Hematopoietic multipotent progenitor cell treated with erythropoietin and hydrocortisone succinate and interleukin-3 and kit ligand, for 15 days (in vitro differentiated cells): ENCODE measurements at places on chromosomes 2 and 18.

DNA sequence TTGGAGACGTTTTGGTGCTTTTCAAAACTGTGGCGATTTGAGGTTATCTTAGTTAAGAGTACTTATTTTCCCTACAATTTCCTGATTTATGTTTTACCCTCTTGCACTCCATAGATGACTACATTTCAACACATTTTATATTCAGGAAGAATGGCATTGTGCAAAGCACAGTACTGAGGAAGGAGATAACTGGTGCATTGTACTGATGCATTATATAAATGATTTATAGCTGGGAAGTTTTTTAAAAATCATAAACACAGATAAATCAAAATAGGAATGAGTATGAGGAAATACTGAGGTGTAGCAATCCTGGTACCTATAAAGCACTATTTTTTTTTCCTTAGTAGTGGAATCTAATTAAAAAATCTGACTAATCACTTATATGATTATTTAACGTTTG, 5.6 kb downstream of the REL start:
- no peak for DNase-seq

DNA sequence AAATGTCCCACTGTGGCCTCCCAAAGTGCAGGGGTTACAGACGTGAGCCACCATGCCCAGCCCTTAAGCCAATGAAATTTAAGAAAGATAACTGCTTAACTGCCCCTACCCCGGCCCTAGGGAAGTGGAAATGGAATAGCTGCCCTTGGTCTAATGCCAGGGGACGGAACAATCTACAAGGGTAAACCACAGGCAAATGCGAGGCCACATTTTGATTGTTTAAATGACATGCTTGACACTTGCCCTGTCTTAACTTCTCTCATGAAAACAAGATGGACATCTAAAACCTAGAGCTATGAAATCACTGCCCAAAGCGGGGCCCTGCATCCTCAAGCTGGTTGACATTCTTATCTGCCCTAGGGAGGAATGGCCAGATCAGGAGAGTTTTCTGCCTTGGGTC, 5.5 kb upstream of the ITSN2 start:
- no peak for DNase-seq

DNA sequence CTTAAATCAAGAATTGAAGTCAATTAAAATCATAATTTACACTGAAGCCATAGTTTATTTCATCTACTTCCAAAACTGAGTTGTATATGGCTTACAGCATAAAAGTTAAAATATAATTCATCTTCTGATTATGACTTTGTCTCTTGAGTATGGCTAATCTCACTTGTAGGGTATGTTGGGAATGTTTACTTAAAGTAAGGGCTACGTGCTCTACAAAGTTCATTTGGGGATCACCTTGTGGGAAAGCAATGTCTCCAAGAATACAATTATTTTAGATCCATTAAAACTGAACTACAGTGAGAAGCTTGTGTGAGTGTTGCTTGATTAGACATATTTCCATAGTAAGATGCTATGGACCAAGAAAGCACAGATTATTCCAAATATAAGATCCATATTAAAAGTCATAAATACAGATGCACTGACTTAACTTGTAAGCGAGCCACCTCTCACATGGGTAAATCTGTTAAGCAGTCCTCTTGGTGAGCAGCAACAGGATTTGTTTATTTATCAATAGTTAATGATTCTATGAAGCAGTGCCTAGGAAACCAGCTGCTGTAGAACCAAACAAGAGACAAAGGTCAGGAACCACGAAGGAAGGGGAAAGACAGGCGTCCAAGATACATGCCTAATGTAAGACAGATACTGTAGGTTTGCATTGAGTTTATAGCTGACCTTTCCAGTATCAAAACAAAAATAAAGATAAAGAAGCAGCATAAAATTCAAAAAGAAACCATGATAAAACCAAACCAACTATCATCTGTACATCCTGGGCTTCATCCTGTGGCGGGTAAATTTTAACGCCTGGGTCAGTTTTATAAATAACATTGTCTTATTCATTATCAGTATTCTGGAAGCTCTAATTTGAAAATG, 24.8 kb downstream of the DSG4 start:
- DNase-seq, result no peak

- DNase-seq, result no peak
These were observed 219.9 kb downstream of the SH3RF3 start for GRCh38 chr2:109348671-109349502.

- DNase-seq, result no peak
These were observed 134.0 kb upstream of the NCK2 start for GRCh38 chr2:105610576-105611332.

GRCh38 chr2:39606585-39606984, 59.1 kb upstream of the TMEM178A start:
- DNase-seq, result no peak

DNA sequence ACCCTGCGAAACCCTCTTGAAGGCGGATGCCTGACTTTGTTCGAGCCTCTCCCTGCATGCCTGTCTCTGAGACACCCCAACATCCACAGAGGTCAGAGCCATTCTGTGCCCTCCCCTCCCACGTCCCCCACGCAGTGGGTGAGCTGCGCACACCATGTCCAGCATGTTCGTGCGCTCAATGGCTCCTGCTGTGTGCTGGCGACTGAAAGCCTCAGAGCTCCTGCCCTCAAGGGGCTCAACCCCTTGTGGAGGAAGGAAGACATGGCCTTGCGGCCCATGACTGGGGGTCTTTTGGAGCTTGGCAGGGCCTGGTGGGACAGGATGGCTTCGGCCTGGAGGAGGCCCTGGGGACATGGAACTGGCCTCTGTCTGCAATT, 45.7 kb downstream of the ANKMY1 start:
- DNase-seq, result no peak

- no peak for DNase-seq
These were observed 40.6 kb upstream of the RIOK3 start for GRCh38 chr18:23412351-23412964.

DNA sequence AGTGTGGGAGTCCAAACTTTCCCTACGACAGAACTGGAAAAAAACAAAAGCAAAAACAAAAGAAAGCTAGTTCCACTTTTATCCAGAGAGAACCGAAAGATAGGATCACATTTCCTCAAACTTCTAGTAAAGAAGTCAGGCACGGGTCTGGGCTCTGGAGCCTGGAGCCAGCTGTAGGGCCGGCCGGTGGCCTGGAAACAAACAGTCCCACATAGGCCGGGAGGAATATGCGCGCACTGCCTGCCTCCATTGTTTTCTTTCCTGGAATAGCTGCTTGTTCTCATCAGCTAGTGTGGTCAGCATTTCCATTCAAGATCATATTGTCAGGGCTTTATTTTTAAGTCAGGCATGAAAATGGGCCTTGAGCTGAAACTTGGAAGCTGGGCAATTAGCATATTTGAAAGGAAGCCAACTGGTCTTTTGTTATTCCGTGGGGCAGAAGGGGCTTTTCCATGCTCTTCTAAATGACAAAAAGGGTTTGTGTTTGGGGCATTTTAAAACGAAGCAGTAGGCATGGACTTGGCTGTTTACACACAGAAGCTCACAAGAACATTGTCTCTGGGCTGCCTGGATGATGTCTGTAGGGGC, 58.7 kb upstream of the RFX8 start:
- no peak for DNase-seq

DNA sequence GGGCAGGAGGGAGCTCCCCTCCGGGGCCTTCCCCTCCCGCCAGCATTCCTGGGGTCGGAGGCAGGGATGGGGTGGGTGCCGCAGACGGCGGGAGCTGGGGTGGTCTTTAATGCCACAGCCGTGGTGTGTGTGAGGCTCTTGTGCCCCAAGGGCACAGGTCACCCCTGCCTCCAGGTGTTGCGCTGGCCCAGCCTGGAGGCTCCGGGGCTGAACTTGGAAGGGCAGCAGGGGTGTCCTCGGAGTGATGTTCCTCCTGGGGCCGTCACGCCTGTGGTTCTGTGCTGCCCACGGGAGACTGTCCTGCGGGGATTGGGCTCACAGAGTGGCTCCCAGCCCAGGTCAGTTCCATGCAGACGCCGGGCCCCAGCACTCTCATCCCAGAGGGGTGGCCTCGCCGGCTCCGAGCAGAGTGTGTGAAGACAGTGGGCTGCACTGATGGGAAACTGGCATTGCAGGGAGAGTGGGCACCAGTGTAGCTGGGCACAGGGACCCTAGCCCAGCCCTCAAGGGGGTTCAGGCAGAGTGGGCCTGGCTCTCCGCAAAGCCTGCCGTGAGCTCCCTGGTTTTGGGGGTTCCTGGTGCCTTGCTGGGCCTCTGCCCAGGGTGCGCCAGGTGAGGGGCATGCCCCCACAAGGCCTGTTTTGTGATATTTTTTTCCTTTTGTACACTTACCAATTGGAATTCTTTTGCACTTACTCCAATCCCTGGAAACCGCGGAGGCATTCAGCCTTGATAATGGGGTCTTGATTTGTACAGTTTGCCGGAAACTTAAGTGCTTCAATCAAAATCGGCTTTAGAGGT, 56.7 kb downstream of the NFATC1 start:
- no peak for DNase-seq

GRCh38 chr2:30949435-30949834, 142.2 kb upstream of the CAPN13 start:
- DNase-seq, result no peak
